ENCODE measurements at places on chromosomes 11 and 22. TPM values are rescaled to one million over a fixed set of nuclear protein-coding genes. Genes with fewer than 3 reads are reported as not detected.

Gene NAALAD2
- total RNA-seq = 1.7 TPM

Gene TBX1
- 0.65 TPM for total RNA-seq

Gene FAM111A
- total RNA-seq = 19.2 TPM

Gene IRAG1
- total RNA-seq = 0.64 TPM

Gene OSM
- total RNA-seq = 0.13 TPM

Gene SPTBN2
- total RNA-seq = 0.88 TPM

Gene TRIM51
- not detected for total RNA-seq

Gene BTBD18
- not detected for total RNA-seq

Gene AMPD3
- 10.2 TPM for total RNA-seq

Gene CRELD2
- total RNA-seq = 88.0 TPM

Gene CASP5
- not detected for total RNA-seq

Gene TENM4
- 35.3 TPM for total RNA-seq

Gene VPREB3
- not detected for total RNA-seq

Gene CREB3L1
- 41.9 TPM for total RNA-seq

Gene ESAM
- 5.6 TPM for total RNA-seq

Gene DLG2
- 1.6 TPM for total RNA-seq

Gene OR5T2
- total RNA-seq = not detected

Gene MS4A4A
- total RNA-seq = 10.5 TPM

Gene MUC2
- total RNA-seq = not detected

Gene SLC6A5
- not detected for total RNA-seq

Gene CCDC34
- 6.3 TPM for total RNA-seq

Gene CSRP3
- total RNA-seq = not detected

Gene MMP13
- total RNA-seq = 0.13 TPM

Gene TSKU
- total RNA-seq = 71.6 TPM

Gene DCUN1D5
- total RNA-seq = 92.2 TPM

Gene TRIM21
- 14.2 TPM for total RNA-seq

Gene C22orf42
- not detected for total RNA-seq

Gene TMEM191C
- total RNA-seq = 0.13 TPM

Gene LARGE1
- total RNA-seq = 4.6 TPM

Gene KCNK4
- total RNA-seq = not detected

Gene FUT4
- total RNA-seq = 7.8 TPM

Gene PRG3
- total RNA-seq = not detected

Gene EFCAB6
- 3.0 TPM for total RNA-seq

Gene CABP4
- not detected for total RNA-seq

Gene ISX
- not detected for total RNA-seq

Gene ZBED5
- 59.9 TPM for total RNA-seq

Gene SERPIND1
- total RNA-seq = not detected

Gene SCUBE2
- 0.26 TPM for total RNA-seq

Gene PRDX5
- total RNA-seq = 293 TPM

Gene KRTAP5-7
- total RNA-seq = not detected

Gene ATP6V1E1
- 122 TPM for total RNA-seq

Gene GSTT2B
- total RNA-seq = 17.1 TPM

Gene MTMR2
- 38.3 TPM for total RNA-seq

Gene APOA4
- not detected for total RNA-seq

Gene ANKK1
- not detected for total RNA-seq

Gene OR8D1
- total RNA-seq = under 0.01 TPM

Gene HEPHL1
- not detected for total RNA-seq

Gene RASD2
- total RNA-seq = not detected

Gene CHEK1
- total RNA-seq = 26.2 TPM

Gene SCGB1C1
- total RNA-seq = not detected

Gene PAAF1
- 12.7 TPM for total RNA-seq

Gene SDHAF2
- 36.4 TPM for total RNA-seq

Gene OR5T3
- not detected for total RNA-seq
